ENCODE measurements at places on chromosomes 7 and 10. TPM values are rescaled to one million over a fixed set of nuclear protein-coding genes. Genes with fewer than 3 reads are reported as not detected.

- ATAC-seq, result no peak
These were observed 234.6 kb downstream of the DIP2C start for GRCh38 chr10:454860-455259.

GRCh38 chr7:127850195-127850594, 181.0 kb downstream of the LRRC4 start:
- ATAC-seq, result peak; percentile 96

GRCh38 chr10:102959360-102959759, 41.3 kb downstream of the CNNM2 start:
- ATAC-seq, result no peak

- ATAC-seq, result no peak
These were observed 295.7 kb upstream of the ZMIZ1 start for GRCh38 chr10:78772986-78773530.

GRCh38 chr10:98262571-98262970, 5.4 kb downstream of the LOXL4 start:
- ATAC-seq, result no peak

- ATAC-seq, result no peak
These were observed 490.0 kb upstream of the LRRN3 start for GRCh38 chr7:110600956-110601355.

GRCh38 chr7:45680776-45681175, 106.6 kb downstream of the ADCY1 start:
- ATAC-seq, result no peak

DNA sequence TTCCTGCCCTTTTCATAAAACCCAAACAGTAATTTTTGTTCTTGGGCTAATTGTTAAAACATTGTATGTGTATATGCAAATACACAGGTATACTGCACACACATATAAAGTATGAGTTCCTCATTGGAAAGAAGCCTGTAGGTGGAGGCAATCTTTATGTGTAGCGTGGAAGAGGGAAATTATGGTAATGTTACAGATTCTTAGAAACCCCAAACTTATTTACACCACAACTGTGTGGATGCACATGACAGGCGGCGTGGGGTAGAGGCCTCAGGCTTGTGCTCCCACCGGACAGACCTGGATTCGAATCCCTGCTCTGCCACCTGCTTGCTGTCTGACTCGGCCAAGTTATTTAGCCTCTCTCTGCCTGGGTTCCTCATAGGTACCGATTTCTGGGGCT, 223.0 kb downstream of the CELF2 start:
- no peak for ATAC-seq

DNA sequence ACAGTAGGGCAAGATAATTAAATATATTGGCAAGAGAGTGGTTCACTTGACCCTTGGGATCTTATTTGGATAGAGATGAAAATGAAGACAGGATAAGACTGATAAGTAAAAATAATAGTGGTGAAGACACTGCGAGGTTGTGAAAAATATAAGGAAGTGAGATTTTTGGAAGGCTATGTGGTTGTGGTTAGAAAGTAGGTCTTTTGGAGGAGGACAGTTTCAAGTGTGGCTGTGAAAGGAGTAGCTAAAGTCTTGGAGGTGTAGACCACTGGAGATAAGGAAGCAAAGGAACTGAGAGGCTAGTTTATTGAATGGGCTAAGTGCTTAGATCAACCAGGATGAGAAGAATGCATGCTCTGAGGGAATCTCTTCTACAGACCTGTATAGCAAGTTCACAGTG, 11.2 kb downstream of the MIOS start:
- ATAC-seq, result no peak

DNA sequence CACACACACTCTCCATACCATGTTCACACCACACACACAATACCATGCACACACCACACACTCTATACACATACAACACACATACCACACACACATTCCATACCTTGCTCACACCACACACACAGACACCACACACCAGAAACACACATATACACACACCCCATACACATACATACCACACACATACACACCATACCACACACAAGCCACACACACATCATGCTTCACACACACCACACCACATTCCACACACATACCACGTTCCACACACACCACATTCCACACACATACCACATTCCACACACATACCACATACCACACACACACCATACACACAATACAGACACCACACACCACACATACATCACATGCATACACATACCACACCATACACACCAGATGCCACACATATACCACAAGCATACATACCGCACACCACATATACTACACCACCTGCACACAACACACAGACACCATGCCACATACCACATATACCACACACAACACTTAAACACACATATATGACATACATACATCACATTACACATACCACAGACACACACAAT, 282.7 kb downstream of the POU6F2 start:
- no peak for ATAC-seq

GRCh38 chr10:93079663-93080349, 6.1 kb downstream of the CYP26A1 start:
- no peak for ATAC-seq

GRCh38 chr7:122767339-122767738, 64.6 kb upstream of the RNF148 start:
- no peak for ATAC-seq

GRCh38 chr10:484441-484924, 205.0 kb downstream of the DIP2C start:
- peak; percentile 78 for ATAC-seq

DNA sequence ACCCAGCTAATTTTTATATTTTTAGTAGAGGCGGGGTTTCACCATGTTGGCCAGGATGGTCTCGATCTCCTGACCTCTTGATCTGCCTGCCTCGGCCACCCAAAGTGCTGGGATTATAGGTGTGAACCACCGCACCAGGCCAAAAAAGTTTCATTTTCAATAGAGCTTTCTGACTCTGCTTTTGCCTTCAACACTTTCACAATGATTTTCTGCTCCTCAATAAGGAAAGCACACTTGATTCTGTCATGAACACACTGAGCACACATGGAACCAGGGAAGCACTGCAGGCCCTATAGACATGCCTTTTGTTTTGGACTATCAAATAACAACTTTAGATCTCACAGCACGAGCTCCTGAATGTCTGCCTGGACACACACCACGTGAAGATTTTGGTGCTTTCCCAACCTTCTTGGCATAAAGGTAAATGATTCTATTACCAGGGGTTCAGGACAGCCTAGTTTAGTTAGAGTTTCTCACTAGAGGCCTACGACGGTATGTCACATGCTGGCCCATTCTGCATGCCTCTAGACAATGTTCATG, 8.0 kb downstream of the RRP12 start:
- no peak for ATAC-seq

- no peak for ATAC-seq
These were observed 100.0 kb upstream of the MINDY3 start for GRCh38 chr10:15960277-15960676.

DNA sequence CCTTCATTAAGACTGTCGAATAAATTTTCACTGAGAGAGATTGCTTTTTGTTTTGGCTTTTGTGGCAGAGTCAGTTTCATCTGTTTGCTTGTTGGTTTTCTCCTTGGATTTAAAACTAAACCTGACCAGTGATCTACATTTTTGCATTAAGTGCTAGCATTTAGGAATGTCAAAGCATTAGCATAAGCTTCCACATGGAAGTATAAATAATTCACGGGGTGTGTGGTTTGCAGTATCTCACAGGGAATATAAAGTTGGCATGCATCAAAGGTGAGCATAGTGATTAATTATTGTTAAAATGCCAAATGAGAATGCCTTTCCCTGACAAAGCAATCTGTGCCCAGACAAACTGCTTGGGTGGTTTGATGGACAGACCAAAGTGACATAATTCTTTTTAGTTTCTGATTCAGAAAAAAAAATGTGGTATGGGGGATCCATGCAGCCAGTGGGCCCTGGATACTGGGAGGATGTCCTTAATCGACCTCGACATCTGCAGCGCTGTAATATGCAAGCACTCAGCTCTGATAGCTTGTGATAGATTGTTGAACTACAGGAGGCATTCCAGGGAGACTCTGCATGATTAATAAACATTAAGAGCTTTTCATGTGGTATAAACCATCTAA, 339.3 kb upstream of the POM121L12 start:
- ATAC-seq, result no peak

DNA sequence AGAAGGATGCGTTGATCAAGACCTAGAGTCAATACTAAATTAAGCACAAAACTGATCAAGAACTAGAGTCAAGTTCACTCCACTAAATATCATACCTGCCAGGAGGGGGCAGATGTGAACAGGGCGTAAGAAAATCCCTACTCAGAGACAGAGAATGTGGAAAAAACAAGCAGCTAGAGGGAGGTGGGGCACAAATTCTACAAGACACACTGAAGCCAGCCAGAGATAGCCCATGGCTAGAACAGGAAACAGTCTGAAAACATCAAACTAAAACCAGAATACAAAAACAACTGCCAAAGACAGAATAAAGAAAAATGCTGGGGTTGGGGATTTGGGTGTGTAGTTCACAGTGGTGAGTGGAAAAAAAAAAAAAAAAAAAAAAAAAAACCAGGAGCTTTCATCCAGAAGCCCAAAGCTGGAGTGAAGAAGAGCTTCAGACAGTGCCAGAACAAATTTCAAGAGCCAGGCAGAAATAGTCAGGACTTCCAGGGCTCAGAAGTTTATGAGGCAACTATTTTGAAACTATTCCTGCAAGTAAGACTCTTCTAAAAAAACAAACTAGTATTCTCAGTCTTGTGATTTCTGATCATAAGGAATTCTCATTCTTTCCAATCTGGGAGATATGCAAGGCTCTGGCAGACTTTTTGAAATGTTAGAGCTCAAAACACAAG, 118.3 kb downstream of the CCDC71L start:
- ATAC-seq, result peak; percentile 76

GRCh38 chr10:47331491-47331890, 9.2 kb downstream of the GDF2 start:
- no peak for ATAC-seq

GRCh38 chr7:104978460-104978859, 35.5 kb upstream of the KMT2E start:
- no peak for ATAC-seq

- ATAC-seq, result no peak
These were observed 246.3 kb downstream of the CDK14 start for GRCh38 chr7:90842430-90842788.

DNA sequence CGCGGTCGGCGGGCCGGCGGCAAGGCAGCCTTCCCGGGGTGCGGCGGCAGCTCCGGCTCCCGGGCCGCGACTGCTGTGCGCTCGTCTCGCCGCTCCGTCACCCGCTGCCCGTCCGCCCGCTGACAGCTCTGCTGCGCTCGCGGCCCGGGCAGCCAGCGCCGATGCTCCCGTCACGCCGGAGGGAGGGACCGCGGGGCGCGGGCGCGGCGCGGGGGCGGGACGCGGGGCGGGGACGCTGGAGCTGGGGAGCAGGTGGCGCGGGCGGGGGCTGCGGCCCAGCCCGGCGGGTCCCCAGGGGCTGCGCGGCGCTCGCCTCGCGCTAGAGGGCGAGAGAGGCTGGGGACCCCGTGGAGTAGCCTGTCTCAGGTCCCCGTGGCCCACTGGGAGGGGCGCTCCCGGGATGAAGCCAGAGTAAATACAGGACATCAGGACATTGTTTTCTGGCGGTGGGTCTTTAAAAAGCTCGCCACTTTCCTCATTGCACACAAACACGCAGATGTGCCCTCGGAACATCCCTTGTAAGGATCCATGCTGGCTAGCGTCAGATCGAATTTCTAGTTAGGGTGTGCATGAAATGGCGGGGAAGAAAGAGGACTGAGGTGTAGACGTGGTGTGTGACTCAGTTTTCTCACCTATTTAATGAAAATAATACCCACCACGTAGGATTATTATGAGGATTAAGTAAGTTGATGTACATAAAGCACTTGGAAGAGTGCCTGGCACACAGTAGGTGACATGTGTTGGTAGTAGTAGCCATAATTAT, at the start of gene ELAPOR2:
Gene ELAPOR2 (minus strand): TSS at position 130 of the 763 bp plus-strand sequence. CDS start 141 bp downstream, outside the sequence.
- peak; percentile 90 for ATAC-seq

- ATAC-seq, result no peak
These were observed 18.8 kb downstream of the SLK start for GRCh38 chr10:103985726-103986125.

DNA sequence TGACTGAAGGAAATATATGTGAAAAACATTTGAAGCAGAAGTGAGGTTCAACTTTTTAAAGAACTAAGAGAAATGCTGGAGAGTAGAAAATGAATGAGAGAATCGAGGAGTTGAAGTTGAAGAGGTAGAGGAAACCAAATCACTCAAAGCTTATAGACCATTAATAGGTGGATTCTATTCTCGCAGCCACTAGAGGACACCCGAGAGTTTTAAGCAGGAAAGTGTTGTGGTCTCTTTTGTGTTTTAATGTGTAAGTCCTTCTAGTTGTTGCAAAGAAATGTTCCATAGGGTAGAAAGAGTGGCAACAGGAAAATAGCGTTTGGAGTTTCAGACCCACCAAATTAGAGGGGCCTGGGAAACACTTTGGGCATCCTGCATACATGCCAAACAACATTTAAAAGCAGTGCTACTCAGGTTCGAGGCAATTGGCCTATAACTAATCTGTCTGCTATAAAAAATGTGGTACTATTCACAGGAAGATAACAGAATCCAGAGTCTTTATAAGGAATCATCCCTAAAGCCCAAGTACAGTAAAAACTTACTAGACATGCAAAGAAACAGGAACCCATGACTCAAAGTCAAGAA, 75.3 kb upstream of the TAS2R16 start:
- no peak for ATAC-seq

- no peak for ATAC-seq
These were observed 71.2 kb downstream of the GRB10 start for GRCh38 chr7:50711271-50712175.

DNA sequence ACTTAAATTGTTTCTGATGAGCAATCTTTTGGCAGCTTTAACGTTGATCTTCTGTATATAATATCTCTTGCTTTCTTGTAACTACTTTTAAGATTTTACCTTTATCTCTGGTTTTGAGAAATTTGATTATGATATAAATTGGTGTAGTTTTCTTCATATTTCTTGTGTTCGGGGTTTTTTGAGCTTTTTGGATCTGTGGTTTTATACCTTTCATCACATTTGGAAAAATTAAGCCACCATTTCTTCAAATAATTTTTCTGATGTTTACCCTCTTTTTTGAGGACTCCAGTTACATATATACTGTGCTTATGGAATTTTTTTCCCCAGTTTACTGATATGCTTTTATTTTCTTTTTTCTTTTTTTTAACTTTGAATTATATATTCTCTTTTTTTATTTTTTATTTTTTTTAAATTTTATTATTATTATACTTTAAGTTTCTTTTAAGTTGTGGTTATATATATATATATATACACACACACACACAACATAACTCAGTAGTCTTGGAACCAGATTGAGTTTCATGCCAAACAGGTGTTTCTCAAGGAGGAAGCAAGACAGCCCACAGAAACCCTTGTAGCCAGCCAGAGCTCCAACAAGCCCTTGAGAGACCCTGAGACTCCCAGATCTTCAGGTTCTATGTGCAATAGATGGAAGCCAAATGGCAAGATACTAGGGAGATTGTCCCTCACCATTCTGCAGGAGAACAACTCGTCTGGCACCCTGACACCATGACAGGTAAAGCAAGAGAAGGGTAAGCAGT, 27.5 kb upstream of the NME8 start:
- no peak for ATAC-seq

Gene TMEM196
- total RNA-seq, result not detected

Gene THSD7A
- 0.02 TPM for total RNA-seq

Gene LANCL2
- 9.4 TPM for total RNA-seq

Gene EN2
- total RNA-seq, result not detected

Gene NEUROG3
- total RNA-seq, result 0.78 TPM

Gene STEAP4
- total RNA-seq, result not detected

Gene ZNF488
- 0.08 TPM for total RNA-seq

Gene HOXA9
- total RNA-seq, result not detected

Gene TMEM176B
- not detected for total RNA-seq

Gene DPYSL4
- 14.3 TPM for total RNA-seq

Gene NUTM2E
- total RNA-seq, result not detected

Gene RRP12
- total RNA-seq, result 61.9 TPM

Gene AGAP9
- 4.8 TPM for total RNA-seq

Gene FRAT1
- total RNA-seq, result 1.5 TPM

Gene C10orf143
- total RNA-seq, result 0.95 TPM

Gene RASA4
- total RNA-seq, result 29.6 TPM

Gene PRKCQ
- total RNA-seq, result 35.3 TPM

Data from activated T-helper 17 cell treated with anti-CD3 and anti-CD28 coated beads, Interleukin-2, amount 50 U/mL, for 72 hours (primary cell).